NT2/D1 (cell line): ENCODE measurements at places on chromosomes 5 and 9.

DNA sequence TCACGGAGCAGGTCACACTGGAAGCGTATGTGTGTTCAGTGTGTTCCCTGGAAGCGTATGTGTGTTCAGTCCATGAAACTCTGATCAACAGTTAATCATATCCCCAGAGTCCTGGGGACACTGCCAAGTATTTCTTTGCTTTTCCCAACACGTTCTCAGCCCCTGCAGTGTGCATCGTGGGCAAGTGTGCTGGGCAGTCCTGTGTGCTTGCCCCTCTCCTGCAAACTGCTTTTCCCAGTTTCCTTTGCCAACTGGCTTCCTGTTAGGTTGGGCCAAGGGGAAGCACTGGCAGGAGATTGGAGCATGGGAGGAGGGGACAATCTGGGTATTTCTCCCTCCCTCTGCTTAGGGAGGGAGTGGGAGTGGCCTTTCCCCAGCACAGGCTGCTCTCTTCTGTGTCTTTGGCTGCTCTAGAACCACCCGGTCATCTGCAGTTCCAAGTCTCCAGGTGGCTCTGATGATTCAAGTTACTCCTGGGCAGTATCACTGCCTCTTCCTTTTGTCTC lies 36.8 kb upstream of the NEK6 start:
- no peak for DNase-seq

DNA sequence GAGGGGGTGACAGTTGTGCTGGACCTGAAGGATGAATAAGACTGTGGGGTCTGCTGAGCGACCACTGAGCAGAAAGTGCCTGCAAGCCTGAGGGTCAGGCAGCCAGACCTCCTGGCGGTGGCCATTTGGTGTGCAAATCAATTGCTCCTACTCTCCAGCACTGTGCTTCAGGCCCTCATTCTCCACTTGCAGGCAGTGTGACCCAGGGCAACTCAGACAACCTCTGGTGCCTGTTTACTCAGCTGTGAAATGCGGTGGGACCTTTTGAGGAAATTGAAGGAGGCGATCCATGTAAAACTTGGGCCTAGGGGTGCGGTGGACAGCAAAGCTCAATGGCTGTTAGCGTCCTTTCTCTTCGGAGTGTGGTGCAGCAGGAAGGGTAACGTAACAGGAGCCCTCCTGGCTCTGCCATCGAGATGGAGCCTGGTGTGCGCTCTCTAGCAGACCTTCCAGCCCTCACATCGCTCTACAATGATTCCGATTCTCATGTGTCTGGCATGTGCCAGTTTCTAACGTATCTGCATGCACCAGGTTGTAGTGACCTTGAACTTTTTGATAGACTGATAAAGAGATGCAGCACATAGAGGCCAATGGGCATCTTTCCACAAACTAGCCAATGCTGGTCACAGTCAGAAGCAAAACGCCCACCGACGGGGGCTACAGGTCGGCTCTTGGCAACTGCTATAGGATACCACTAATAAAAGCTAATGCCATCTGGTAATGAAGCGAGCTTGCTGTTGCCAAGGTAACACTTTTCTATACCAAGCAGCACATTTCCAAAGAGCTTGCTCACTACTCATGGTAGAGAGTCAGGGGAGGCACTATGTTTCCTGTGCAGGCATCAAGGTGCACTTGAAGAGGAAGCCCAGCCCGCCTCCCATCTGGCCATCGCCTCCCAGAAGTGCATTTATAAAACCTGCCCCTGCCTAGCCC lies 159.7 kb upstream of the RAPGEF1 start:
- DNase-seq, result no peak

DNA sequence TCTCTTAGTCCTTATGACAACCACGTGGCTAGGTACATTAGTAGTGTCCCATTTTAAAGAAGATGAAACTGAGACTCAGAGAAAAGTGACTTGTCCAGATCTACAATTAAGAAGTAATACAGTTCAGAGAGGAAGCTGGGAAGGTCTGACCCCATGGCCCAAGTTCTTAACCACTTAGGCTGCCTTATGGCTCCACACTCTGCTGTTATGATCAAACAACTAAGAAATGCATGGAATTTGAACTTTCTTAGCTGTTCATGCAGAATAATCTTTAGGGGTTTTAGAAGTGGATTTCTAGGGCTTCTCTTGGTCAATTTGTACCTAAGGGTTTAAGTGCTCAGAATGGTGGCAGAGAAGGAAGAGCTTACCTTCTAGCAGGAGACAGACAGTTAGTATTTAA lies 128.0 kb upstream of the MSX2 start:
- DNase-seq, result no peak

DNA sequence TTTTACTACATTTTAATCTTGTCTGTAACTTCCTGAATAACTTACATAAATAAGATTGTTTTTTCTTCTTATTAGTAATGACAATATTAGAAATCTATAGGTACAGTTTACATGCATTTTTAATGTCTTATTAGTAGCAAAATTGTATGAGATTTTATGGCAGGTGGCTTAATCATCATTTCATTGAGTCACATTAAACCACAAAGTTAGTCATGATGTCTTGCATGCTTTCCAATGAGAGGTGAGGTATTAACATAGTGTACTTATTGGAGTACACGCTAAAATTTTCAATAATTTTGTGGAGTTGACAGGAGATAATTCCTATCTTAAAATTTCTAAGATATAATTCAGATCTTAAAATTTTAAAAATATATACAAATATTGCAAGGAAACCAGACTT lies 989.6 kb upstream of the ARRDC3 start:
- DNase-seq, result no peak

- DNase-seq, result no peak
Observed at GRCh38 chr5:160347448-160347847, 23.0 kb downstream of the C1QTNF2 start.

- no peak for DNase-seq
Observed at GRCh38 chr5:56649569-56649968, 165.8 kb upstream of the MAP3K1 start.

DNA sequence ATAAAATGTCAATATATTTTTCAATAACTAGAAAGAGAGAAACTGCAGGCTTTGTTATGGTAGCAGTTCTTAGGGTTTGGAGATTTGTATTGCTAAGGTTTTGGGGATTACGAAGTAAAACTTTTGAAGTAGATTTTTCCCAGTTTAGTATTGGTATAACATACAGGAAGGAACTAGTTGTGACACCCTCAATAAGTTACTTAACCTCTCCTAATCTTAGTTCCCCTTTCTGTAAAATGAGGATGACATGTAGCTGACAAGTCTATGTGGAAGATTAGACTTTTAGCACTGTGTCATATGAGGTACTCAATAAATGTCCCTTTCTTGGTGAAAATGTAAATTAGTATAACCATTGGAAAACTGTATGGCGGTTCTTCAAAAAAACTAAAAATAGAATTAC lies 73.4 kb upstream of the ATG10 start:
- DNase-seq, result no peak

- DNase-seq, result peak; percentile 61
Observed at GRCh38 chr9:2228132-2228531, 213.0 kb downstream of the SMARCA2 start.

DNA sequence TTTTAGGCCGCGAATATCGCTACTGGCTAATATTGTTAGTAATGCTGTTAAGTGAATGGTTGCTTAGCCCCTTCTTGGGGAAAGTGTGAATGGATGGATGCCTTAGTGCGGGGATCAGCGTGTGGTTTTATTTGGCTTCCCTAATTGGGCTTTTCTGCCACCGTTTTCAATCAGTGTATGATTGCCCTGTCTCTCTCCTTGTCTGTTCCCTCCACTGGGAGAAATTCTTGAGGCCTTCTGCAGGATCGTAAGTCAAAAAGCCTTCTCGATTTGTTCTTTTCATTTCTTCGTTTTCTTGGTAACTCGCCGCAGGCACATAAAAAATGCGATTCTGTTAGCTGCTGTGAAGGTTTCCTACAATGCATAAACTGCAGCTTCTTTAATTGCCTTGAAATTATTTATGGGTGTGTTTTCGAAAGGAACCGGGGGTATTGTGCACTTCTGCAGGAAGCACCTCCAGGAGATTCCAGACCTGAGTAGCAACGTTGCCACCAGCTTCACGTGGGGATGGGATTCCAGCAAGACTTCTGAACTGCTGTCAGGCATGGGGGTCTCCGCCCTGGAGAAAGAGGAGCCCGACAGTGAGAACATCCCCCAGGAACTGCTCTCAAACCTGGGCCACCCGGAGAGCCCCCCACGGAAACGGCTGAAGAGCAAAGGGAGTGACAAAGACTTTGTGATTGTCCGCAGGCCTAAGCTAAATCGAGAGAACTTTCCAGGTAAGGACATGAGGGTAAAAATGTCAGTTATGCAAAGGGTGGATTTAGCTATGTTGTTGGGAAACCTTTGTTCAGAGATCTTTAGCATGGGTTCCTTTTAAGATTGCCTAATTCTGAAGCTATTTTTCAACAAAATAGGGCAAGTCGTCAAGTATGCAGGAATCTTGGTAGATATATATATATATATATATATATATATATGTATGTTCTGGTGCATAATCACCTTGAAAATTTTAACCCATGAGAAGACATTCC lies 700 bp downstream of the SKP2 start:
- no peak for DNase-seq

DNA sequence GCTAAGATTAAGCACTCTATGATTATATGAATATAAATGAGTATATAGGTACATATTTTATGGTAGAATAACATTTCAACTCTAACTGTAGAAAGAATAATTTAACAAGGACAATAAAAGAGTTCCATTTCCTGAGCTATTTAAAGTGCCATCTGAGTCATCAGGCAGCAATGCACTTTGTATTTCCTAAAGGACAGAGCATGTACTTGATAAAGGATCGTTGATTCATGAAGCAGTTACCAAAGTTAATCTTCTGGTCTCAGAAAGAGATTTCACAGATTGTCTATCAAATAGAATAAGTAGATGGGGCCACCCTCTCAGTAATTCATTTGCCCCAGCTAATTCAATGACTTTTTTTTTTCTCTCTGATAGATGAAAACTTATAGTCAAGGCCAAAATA lies 747.8 kb downstream of the CDH18 start:
- no peak for DNase-seq

DNA sequence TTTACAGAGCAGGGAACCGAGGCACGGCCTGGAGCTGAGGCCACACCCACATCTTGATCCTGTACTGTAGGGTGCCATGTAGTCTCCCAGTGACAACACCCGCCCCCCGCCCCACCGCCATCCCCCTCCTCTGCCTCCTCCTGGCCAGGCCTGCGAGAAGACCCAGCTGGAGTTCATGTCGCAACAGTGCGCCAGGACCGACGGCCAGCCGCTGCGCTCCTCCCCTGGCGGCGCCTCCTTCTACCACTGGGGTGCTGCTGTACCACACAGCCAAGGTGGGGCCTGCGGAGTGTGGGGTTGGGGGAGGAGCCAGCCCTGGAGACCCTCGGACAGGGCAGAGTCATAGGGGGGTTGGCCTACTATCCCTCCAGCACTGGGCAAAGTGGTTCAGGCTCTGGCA lies 14.5 kb downstream of the ADAMTS13 start:
- no peak for DNase-seq

GRCh38 chr5:151745071-151745705 lies 13.2 kb downstream of the ATOX1 start:
- DNase-seq, result no peak

- no peak for DNase-seq
Observed at GRCh38 chr5:31496891-31497290, 35.0 kb downstream of the DROSHA start.

DNA sequence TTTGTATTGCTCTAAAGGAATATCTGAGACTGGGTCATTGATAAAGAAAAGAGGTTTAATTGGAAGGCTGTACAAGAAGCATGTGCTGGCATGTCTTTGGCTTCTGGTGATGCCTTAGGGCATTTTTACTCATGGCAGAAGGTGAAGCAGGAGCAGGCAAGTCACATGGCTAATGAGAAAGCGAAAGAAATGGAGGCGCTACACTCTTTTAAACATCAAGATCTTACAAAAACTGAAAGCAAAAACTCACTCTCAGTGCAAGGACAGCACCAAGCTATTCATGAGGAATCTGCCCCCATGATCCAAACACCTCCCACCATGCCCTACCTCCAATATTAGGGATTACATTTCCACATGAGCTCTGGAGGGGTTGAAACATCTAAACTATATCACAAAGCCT lies 1458.8 kb upstream of the ACO1 start:
- no peak for DNase-seq

DNA sequence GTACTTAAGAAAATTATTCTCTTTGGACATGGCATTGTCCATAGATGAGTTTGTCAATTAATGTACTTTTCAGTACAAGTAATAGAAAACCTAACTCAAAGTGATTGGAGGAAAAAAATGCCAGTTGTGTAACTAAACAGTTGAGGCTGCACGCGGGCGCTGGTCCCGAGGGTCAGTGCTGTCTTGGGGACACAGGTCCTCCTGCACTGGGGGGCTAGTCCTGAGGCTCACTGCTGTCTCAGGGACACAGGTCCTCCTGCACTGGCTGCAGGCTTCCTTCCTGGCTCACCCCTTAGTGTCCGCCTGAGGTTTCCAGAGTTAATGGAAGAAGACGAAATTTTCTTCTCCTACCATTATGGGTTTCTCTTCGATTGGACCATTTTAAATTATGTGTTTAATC lies 281.1 kb downstream of the CD180 start:
- no peak for DNase-seq

- no peak for DNase-seq
Observed at GRCh38 chr5:77180167-77181081, 30.1 kb upstream of the PDE8B start.

DNA sequence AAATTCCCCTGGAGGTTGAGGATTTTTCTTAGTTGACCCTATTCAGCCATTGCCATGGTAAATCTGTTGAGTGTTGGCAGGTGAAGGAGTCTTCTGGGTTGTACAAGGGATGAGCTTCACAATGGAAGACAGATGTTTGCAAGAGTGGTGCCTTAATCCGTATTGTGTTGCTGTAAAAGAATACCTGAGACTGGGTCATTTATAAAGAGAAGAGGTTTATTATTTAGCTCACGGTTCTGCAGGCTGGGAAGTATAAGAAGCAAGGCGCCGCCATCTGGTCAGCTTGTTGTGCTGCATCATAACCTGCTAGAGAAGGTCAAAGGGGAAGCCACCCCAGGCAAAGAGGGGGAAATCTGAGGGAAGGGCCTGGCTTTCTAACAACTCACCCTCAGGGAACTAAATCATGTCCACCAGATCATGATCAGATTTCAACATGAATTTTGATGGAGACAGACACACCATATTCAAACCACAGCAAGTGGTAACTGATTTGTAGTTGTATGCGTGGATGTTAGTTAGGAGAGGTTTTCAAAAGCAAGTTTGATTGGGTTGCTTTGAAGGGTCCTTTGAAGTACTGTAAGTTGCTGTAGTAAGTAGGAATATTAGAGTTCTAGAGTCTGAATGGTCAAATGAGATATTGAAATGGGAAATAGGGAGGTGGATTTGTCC lies 2.5 kb downstream of the TNPO1 start:
- peak; percentile 25 for DNase-seq

DNA sequence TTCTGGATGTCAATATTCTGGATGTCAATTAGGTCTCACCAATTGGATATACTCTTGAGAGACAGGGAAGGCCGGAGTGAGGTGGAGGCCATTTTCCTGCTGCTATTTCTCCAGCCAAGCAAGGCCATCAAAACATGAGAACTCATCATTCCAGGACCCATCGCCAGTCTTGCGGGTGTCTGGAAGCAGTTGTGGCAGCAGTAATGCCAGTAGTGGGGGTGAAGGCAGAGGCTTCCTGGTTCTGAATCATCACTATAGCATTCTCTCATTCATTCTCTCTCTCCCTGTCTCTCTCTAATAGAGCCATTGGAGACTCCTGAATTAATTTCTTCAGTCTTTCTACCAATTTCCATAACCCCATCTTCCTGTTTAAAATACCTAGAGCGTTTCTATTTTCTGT lies 71.8 kb downstream of the EGFLAM start:
- no peak for DNase-seq

GRCh38 chr5:139454568-139455290 lies 7.8 kb downstream of the ECSCR start:
- no peak for DNase-seq
